8988T (cell line): ENCODE measurements at places on chromosomes 6 and 20.

GRCh38 chr6:166588691-166589336 is 2.3 kb upstream of the RAMACL start:
- no peak for DNase-seq

DNA sequence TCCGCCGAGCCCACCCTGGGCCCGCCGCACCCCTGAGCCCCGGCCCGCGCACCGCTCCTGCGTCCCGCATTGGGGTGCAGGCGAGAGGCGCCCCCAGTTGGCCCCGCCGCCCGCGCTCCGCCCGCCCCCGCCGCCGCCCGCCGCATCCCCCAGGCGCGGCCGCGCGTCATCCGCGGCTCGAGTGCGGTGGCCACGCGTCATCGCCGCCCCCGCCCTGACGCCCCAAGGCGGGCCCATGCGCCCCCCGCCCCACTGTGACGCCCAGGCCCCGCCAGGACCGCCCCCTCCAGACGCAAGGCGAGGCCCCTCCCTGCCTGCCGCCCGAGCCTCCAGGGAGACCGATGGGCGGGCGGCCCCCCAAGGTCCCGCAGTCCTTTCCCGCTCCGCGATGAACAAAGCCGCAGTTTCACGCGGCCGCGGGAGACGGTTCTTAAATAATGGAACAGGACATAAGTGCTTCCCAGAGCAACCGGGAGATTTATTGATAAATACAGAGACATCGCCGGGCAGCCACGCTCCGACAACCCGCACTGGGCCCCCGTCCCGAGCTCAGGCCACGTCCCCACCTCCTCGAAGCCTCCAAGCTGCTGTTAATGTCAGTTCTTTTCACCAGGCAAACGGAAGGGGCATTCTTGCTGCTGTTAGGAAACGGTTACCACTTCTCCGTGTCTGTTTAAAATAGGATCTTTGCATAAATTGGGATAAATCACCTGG is at the start of gene ANKRD60:
ANKRD60 (minus strand) TSS at position 170 of the 714 bp plus-strand sequence; CDS start at position 170, 0 bp downstream.
- no peak for DNase-seq

GRCh38 chr6:57026001-57026400 is 20.5 kb upstream of the KIAA1586 start:
- DNase-seq: no peak

GRCh38 chr6:5135788-5136376 is 50.7 kb downstream of the PPP1R3G start:
- DNase-seq: no peak

DNA sequence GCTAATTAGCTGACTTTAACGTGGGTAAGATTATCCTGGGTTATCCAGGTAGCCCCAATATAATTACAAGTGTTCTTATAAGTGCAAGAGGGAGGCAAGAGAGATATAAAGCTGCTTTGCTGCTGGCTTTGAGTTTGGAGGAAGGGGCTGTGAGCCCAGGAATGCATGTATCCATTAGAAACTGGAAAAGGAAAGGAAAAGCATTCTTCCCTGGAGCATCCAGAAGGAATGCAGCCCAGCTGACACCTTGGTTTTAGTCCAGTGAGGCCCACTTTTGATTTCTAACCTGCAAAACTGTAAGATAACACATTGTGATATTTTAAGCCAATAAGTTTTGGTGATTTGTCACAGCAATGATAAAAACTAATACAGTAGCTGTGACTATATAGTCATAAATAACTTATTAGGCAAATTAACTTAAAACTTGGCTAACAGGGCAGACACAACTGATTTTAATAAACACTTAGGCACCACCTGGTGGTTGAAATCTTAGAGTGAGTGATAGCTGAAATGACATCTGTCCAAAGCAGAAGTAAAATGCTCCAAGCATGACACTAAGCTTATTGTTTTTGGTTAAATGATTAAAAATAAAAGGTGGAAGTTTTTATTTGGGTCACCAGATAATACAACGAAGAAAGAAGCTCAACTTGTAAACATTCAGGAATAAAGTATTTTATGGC is 35.6 kb downstream of the ADGRF4 start:
- no peak for DNase-seq

DNA sequence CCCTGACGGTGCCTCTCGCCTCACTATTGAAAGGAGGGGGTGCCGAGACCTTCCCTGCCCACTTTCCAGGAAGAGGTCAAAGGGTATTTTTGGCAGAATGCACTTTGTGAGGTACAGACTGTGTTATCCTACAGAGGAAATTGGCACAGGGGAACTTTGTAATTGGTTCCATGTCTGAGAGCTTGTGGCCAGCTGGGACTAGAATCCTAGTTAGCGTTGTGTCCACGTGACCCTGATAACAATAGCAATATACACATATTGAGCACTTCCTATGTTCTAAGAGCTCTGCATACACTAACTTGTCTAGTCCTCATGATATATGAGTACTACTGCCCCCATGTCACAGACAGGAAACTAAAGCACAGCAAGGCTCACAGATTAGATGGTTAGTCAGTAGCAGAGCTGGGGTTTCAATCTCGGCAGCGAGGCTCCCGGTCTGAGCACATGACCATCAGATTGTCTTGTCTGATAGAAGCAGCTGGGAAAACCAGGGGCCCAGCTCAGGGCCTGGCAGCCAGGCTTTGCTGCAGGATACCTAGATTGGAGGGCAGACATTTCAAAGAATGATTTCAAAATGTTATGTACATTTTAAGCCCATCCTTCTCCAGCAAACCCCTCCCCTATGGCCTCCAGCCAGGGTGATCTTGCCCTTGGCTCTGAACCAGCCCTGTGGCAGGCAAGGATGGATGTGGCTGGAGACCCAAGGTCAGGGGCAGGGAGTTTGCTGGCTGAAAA is 1.4 kb downstream of the MAPK13 start:
- DNase-seq: no peak

DNA sequence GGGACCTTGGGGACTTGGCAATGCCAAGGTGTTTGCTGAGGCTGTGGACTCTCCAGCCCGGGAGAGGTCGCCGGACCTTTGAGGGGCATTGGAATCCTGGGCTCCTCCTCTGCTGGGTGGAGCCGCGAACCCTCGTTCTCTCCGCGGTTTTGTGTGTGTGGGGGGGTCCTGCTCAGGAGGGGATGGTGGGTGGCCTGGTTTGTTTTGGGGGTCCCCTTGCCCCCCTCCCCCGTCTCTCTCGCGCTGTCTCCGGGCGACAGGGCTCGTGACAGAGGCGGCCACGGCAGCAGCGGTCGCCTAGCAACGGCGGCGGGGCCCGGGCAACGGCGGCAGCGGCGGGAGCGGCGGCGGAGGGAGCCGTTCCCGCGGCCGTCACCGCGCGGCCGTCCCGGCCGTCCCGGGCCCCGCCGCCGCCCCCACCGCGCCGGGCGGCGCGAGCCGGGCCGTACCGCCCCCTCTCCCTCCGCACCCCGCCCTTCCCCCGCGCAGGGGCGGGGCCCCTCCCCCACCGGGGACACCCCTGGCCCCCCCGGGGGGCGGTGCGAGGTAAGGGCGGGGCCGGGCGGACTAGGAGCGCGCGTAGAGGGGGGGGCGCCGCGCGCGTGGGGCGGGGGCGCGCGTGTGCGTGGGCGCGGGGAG is 7.8 kb downstream of the SYNGAP1 start:
- peak; percentile 94 for DNase-seq

- DNase-seq: no peak
These were observed 33.2 kb upstream of the TAF8 start for GRCh38 chr6:42017021-42017643.

- DNase-seq: no peak
These were observed 96.5 kb downstream of the ALDH8A1 start for GRCh38 chr6:134853111-134854055.

- DNase-seq: no peak
These were observed 3.5 kb downstream of the PIGT start for GRCh38 chr20:45419188-45420091.

DNA sequence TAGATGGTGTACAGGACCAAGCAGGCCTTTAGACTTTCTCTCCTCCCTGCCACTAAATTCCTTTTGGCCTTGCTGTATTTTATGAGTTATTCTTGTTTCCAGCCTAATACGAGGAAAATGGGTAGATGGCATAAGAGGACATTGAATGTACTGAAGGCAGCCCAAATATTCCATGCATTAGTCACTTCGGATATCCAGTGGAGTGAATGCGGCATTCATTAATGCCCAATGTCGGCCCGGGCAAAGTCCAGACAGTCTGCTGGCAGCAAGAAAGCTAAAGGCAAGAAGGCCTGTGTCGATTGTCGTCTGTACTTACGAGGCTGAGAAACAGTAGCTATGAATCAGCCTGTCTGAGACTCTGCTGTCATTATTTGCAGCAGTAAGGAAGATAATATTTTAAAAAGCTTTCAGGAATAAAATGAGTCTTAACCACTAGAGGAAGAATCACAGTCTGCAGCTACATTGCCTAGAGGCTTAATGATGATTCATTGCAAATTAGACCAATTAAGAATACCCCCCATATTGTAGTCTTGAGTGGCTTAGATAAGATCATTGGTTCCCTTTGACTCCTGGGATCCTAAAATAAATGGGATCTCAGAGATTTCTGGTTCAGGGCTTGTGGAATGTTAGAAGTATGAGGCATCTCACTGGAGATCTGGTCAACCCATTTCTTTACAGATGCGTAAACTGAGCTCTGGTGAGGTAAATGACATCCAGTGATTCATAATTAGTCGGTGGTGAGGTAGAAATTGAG is 534.1 kb upstream of the JAG1 start:
- DNase-seq: no peak

GRCh38 chr20:31903627-31904386 is 33.4 kb downstream of the TTLL9 start:
- DNase-seq: no peak

GRCh38 chr6:29810371-29810770 is 17.3 kb upstream of the HLA-G start:
- no peak for DNase-seq
